ENCODE measurements at places on chromosomes 11 and 22.

DNA sequence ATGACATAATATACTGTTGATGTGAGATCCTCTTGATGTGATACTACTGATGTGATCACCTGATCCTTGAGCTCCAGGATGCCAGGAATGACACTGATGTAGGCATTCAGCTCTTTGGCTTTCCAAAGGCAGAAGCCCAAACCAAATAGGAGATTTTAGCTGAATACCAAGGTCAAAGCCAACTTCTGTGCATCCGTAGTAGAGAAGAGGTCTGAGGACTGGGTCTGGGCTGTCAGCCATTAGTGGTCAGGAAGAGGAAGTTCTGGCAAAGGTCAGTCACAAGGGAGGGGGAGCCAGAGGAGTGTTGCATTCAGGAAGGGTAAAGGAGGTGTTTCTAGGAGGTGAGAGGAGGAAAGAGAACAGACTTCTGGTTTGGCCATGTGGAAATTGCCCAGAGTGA lies 53.4 kb upstream of the PARVG start:
- H3K36me3 ChIP-seq = peaks cover 5% of the 10 kb centered on the region
- no peaks in the 10 kb centered on the region for H3K27me3 ChIP-seq
- H3K27ac ChIP-seq = no peak overlapping the region
- DNase-seq = no peak
- no peaks in the 10 kb centered on the region for H3K4me1 ChIP-seq

DNA sequence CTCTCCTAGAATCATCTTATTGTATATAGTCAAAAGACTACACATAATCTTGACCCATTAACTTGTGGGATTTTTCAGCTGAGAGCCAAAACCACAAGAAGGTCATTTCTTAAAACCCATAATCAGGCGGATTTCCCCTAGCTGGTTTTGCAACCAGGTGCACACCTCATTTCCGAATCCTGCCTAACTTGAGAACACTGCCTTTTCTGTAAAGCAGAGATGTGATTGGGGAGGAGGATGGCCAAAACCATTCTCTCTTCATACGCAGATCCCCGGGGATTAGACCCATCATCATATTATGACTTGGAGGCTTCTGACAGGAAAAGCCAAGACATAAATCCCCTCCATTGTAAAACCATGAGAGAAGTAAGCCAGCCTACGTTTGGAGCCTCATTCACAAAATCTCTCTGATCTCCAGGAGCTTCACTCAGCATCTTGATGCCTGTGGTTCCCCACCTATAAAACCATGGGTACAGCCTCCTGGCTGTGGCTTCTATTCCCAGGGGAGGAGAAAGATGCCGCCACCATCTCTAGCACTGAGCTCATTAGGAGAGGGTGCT lies 191.3 kb downstream of the KIF18A start:
- H3K36me3 ChIP-seq = no peaks in the 10 kb centered on the region
- DNase-seq = no peak
- no peak overlapping the region for H3K27ac ChIP-seq

GRCh38 chr11:69319255-69320106 lies 25.5 kb downstream of the MYEOV start:
- no peaks in the 10 kb centered on the region for H3K27me3 ChIP-seq
- peak; percentile 49 for DNase-seq
- no peaks in the 10 kb centered on the region for H3K36me3 ChIP-seq
- H3K4me1 ChIP-seq = peaks cover 3% of the 10 kb centered on the region
- no peak overlapping the region for H3K4me3 ChIP-seq

DNA sequence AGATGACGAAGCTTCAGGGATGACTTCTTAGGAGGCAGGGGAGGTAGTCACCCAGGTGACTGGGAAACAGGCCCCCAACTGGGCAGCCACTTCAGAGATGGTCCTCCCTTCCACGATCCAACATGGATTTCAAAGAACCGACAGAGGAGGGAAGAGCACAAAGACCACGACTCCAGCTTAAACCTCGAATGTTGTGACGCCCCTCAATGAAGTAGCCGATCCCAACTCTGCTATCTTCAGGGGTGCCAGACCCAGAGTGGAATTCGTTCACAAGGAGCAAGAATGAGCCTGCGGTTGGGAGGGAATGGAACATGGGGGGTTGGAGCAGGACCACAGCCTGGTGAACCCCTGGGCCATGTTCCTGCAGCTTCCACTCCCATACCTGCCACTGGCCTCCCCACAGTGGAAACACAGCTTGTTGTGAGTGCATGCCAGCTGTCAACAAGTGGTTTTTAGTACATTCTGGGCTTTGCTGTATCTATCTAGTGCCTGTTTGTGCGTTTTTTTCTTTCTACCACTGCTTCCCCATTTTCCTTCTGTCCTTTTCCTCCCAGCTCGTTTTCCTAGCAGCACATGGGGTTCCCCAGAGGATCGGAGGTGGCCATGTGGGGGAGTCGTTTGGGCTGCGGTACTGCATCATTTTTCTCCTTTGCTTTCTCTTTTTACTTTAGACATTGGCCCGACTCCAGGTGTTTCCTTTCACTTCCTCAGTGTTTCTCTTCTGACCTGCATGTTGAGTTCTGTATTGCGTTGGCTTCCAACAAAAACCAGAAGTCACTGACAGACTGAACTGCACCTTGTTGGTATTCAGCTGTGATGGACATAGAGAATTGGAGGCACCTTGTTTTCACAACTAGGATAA lies 65.8 kb downstream of the MORC2 start:
- H3K4me1 ChIP-seq = no peaks in the 10 kb centered on the region
- H3K4me3 ChIP-seq = no peak overlapping the region
- H3K36me3 ChIP-seq = peaks cover 14% of the 10 kb centered on the region
- no peak for DNase-seq

DNA sequence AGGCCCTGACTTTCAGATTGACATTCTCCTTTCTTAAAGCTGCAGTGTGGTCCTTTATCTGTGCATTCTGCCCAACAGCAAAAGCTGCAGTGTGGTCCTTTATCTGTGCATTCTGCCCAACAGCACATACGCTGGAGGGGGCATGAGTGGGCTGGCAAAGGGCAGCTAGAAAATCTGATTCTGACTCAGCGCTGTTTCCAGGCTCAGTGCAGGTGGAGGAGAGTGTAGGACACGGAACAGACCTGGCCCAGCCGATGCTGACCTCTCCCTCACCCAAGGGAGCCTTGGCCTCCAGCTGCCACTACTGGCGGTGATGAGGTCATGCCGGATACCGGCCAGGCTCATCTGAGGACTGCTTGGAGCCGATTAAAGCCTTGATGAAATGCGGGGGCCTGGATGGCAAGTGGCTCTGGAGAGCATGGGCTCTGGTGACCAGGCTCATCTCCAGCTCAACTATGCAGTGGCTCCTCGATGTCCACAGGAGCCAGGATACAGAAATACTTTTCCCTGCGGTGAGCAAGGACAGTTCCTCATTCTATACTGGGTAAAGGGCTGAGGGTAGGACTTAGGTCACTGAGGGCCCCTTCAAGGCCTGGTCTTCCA lies 84.6 kb downstream of the CLPB start:
- H3K36me3 ChIP-seq = no peaks in the 10 kb centered on the region
- no peak overlapping the region for H3K27ac ChIP-seq
- peaks cover 17% of the 10 kb centered on the region for H3K4me1 ChIP-seq

DNA sequence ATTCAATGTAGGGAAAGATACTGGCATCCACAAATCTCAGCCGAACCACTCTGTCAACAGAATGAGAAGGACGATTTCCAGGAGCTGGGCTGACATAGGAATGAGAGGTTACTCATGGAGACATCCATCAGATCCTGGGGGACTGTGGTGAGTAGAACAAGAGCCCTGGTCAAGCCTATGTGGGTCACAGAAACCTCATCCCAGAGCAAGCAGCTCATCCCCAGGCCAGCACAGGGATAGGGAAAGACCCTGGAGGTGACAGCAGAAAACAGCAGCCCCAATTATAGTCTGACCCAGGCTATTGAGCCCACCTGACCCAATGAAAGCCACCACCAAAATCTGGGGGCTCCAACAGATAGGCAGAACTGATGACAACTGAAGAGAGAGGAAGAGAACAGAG lies 128.0 kb upstream of the SERPIND1 start:
- H3K27ac ChIP-seq = no peak overlapping the region
- H3K4me1 ChIP-seq = no peaks in the 10 kb centered on the region
- DNase-seq = no peak
- H3K27me3 ChIP-seq = no peaks in the 10 kb centered on the region
- H3K4me3 ChIP-seq = no peak overlapping the region
- H3K36me3 ChIP-seq = no peaks in the 10 kb centered on the region

DNA sequence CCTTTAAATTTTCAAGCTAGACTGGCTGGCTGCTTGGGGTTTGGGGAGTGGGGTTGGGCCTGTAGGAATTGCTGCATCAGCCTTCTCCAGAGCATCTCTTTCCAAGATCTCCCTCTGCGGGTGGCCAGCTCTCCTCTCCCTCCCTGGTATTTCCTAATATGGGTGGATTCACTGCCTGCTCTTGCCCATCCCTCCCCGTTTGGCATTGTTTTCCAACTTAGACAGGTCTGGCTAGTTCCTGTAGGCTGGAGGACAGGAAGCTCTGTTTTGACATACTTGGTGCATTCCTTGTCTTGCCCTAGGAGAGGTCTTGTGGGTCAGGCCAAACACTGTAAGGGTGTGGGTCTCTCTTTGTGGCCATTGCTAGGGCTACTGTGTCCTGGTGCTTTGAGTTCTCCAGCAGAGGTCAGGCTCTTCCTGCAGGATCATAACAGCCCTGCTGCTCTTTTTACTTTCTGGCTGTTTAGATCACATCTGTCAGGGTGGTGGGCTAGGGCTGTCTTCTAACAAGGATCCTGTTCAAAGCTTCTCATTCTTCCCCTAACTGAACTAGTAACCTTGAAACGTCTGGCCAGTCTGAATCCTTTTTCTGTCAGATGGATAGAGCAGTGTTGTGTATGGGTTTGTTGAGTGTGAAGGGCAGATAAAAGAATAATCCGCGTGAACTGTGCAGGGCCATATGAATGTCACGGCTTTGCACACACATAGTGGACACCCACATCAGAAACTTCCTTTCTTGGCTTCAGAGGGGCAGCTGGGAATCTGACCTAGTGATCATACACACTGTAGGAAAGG lies 18.3 kb upstream of the MICALL1 start:
- H3K27ac ChIP-seq = peak overlapping the region; percentile 79
- DNase-seq = no peak
- H3K36me3 ChIP-seq = peaks cover 50% of the 10 kb centered on the region
- no peak overlapping the region for H3K4me3 ChIP-seq

- H3K36me3 ChIP-seq = no peaks in the 10 kb centered on the region
- H3K4me3 ChIP-seq = no peak overlapping the region
- peaks cover 13% of the 10 kb centered on the region for H3K27me3 ChIP-seq
- peaks cover 6% of the 10 kb centered on the region for H3K4me1 ChIP-seq
Observed at GRCh38 chr11:134586726-134587125, 174.7 kb upstream of the B3GAT1 start.

- H3K36me3 ChIP-seq = peaks cover 13% of the 10 kb centered on the region
- DNase-seq = no peak
- H3K4me3 ChIP-seq = peak overlapping the region; percentile 13
Observed at GRCh38 chr11:3156282-3156660, 8.8 kb downstream of the OSBPL5 start.

- H3K27me3 ChIP-seq = no peaks in the 10 kb centered on the region
- peaks cover 5% of the 10 kb centered on the region for H3K36me3 ChIP-seq
- no peak overlapping the region for H3K27ac ChIP-seq
- DNase-seq = no peak
- H3K4me1 ChIP-seq = peaks cover 27% of the 10 kb centered on the region
Observed at GRCh38 chr11:47264521-47264920, 5.4 kb upstream of the MADD start.

GRCh38 chr11:1293619-1294015 lies 15.8 kb downstream of the TOLLIP start:
- H3K36me3 ChIP-seq = peaks cover 75% of the 10 kb centered on the region
- no peak overlapping the region for H3K27ac ChIP-seq
- peak; percentile 55 for DNase-seq
- no peak overlapping the region for H3K4me3 ChIP-seq
- H3K4me1 ChIP-seq = peaks cover 28% of the 10 kb centered on the region

DNA sequence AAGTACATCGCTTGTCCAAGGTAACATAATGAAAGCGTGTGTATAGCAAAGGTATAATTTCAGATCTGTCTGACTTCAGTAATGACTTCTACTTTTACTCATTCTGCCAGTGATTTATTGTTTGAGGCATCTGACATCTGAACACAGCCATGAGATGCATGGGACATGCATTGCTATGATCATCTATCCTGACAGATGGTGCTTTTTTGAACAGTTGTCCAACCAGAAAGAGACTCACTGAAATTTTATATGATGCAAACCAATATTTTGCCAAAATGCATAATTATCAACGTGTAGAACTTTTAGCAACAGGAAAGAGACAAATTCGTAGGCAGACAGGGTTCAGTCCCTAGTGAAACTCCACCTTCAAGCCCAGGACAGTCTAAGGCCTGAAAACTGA lies 19.6 kb downstream of the OR5M3 start:
- H3K36me3 ChIP-seq = no peaks in the 10 kb centered on the region
- H3K27ac ChIP-seq = no peak overlapping the region

GRCh38 chr11:1969035-1969434 lies 21.9 kb downstream of the MRPL23 start:
- no peaks in the 10 kb centered on the region for H3K4me1 ChIP-seq
- no peaks in the 10 kb centered on the region for H3K27me3 ChIP-seq

- H3K4me3 ChIP-seq = no peak overlapping the region
- no peaks in the 10 kb centered on the region for H3K27me3 ChIP-seq
- DNase-seq = no peak
- H3K36me3 ChIP-seq = peaks cover 6% of the 10 kb centered on the region
- peaks cover 6% of the 10 kb centered on the region for H3K4me1 ChIP-seq
Observed at GRCh38 chr22:35664955-35665587, 16.8 kb downstream of the APOL6 start.

- no peak for DNase-seq
- H3K27ac ChIP-seq = peak overlapping the region; percentile 98
- H3K4me1 ChIP-seq = peaks cover 33% of the 10 kb centered on the region
- no peaks in the 10 kb centered on the region for H3K27me3 ChIP-seq
- peaks cover 38% of the 10 kb centered on the region for H3K36me3 ChIP-seq
Observed at GRCh38 chr11:62646825-62647608, 604 bp upstream of the GANAB start.

DNA sequence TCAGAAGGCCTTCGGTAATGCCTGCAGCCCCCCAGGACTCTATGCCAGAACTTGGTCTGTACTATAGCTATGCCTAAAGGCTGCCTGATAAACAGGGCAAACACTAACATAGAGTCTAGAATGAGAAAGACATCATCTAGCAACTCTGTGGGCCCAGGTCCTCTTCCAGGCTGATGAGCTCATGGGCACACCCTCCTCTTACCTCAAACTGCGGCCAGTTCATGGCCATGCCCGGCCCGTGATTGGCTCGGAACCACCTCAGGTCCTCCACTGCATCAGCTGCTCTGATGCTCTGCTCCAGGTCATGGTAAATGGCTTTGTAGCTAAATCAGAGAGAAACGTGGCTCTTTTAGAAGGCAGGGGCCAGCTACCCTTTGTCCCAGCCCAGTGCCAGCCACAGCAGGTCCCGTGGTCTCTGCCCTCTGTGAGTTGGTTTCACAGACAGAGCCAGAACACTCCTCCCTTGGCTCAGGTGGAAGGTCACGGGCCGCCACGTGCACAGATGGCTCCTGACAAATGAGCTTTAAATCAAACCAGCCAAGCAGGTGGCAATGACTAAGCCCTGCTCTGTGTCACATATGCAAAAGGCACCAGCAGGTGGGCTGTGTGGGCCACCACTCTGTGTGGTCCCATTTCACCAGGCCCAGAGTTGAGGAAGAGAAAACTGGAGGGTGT lies 25.0 kb upstream of the ARFGAP3 start:
- no peak overlapping the region for H3K4me3 ChIP-seq
- H3K36me3 ChIP-seq = peaks cover 87% of the 10 kb centered on the region
- DNase-seq = no peak
- no peaks in the 10 kb centered on the region for H3K27me3 ChIP-seq
- peaks cover 9% of the 10 kb centered on the region for H3K4me1 ChIP-seq
